ENCODE measurements at places on chromosomes 4 and X.

- no peak for DNase-seq
Measured at GRCh38 chr4:3656416-3657356, 109.5 kb upstream of the ADRA2C start.

DNA sequence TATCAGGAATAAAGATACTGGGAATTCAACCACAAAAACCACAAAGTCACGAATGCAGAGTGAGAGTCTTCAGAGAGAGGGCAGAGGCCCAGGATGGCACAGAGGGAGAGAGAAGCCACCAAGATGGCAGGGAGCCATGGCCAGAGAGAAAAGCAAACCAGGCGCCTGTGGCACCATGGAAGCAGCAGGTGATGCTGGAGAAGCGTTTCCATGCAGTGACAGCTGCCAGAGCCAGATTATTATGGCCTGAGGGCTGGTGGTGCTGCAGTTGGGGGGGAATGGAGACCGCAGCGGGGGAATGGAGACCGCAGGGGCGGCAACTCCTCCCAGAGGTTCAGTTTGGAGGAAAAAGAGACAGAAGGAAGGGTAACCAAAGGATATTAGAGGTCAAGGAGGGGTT, 5.8 kb downstream of the TAFAZZIN start:
- DNase-seq = no peak

DNA sequence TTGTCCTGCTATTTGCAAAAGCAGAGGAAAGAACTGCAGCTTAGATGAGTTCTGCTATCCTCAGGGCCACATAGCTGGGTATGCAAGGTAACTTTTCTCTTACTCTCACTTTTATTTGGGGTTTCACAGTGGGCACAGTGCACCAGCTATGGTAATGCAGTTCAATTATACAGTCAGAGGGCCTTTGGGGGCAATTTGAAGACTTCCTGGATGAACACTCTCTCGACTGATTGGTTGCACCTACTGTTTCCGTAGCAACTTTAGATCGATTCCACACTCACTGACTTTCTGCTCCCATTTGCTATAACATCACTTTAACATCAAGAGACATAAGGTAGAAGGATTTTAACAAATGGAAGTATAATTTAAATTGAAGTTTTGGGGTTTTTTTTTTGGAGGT, 128.6 kb downstream of the SLC39A8 start:
- no peak for DNase-seq

- no peak for DNase-seq
Measured at GRCh38 chr4:150859453-150859852, 155.6 kb downstream of the LRBA start.

DNA sequence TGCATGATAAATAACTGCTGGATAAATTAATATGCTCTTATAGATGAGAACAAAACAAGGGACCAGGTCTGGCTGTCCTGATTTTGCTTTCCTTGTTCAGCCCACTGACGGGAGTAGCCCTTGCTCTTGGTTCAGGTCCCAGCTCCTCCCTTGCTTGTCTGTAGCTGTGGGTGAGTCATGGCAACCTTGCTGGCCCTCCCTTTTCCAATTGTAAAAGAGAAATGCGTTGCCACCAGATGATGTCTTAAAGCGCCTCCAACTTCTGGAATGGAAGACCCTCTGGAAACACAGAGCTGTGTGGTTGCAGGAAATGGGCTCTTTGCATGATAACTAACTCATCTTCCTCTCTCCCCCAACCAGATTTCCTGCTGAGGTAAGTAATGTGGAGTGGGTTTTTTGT, 171.4 kb downstream of the AASDH start:
- peak; percentile 42 for DNase-seq

GRCh38 chrX:154333837-154334271, 38.3 kb downstream of the TKTL1 start:
- no peak for DNase-seq

GRCh38 chr4:114479595-114479994, 119.0 kb upstream of the UGT8 start:
- no peak for DNase-seq

GRCh38 chrX:44544036-44544435, 1.4 kb upstream of the FUNDC1 start:
- no peak for DNase-seq

- DNase-seq = no peak
Measured at GRCh38 chr4:175891851-175892250, 79.8 kb upstream of the GPM6A start.

GRCh38 chr4:112321776-112322684, 24.9 kb downstream of the ALPK1 start:
- DNase-seq = peak; percentile 47

- no peak for DNase-seq
Measured at GRCh38 chr4:138689187-138689586, 326.4 kb upstream of the NOCT start.

DNA sequence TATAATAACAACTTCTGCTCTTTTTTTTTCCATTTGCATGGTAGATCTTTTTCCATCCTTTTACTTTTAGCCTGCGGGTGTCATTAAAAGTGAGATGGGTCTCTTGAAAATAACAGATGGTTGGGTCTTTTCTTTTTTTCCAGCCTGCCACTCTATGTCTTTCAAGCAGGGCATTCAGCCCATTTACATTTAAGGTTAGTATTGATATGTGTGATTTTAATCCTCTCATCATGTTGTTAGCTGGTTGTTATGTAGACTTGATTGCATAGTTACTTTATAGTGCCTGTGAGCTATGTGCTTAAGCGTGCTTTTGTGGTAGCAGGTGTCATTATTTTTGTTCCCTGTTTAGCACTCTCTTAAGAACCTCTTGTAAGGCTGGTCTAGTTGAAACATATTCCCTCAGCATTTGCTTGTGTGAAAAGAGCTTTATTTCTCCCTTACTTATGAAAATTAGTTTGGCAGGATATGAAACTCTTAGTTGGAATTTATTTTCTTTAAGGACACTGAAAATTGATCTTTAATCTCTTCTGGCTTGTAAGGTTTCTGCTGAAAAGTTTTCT, 326.1 kb downstream of the SH3BGRL start:
- DNase-seq = no peak

DNA sequence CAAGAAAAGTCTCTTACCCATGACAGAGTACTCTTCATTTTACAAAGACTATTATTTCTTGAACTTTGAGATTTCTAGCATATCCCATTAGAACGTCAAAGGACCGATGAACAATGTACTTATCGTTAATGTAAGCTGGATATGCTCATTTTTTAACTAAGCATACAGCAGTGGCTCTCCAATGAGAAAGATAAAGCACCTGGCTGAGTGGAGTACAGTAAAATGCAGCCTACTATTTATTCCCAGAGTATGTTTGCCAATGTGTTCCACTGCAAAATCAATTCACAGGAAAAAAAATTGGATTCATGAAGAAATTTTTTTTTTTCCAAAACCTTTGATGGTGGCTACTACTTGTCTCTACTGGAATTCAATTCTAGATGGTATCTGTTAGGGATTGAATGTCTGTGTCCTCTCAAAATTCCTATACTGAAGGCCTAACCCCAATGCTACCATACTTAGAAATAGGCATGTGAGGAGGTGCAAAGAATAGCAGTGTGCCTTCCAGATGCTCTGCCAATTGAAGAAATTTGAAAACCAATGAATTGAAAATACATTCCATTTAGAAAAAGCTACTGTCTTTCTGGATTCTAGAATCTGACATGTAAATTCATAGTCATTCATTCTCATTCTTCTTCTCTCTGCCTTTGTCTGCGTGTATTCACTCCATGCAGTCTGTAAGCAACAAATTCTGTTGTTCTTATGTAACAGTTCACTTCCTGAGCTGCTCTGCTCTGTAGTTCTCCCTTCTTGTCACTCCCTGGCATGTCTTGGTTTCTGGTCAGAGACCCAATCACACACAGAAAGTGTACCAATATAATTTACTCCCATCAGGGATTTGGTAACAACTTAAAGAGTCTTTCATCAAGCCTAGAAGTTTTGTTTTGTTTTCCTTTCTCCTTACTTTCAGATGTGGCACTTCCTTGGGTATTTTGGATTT, 61.4 kb downstream of the PAPSS1 start:
- no peak for DNase-seq

GRCh38 chr4:74414149-74414809, 30.7 kb upstream of the AREG start:
- no peak for DNase-seq

DNA sequence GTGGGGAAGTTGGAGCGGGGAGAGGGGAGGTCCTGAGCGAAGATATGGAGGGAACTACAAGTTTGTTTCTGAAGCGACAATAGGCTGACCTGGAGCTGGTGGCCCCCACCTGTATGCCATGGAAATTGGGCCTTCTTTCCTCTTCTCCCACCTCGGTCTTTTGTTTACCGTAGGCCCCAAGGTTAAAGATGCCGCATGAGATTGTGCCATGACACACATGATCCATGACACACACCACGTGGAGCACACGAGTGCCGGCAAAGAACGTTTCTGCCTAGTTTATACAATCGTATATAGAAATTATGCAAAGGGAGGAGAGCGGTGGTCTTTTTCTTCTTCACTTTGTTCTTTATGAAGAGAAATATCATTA, 408 bp downstream of the TMEM33 start:
- no peak for DNase-seq

- DNase-seq = no peak
Measured at GRCh38 chr4:4480685-4481398, 61.0 kb downstream of the STX18 start.

GRCh38 chr4:102761906-102762305, 1.1 kb upstream of the MANBA start:
- DNase-seq = no peak

DNA sequence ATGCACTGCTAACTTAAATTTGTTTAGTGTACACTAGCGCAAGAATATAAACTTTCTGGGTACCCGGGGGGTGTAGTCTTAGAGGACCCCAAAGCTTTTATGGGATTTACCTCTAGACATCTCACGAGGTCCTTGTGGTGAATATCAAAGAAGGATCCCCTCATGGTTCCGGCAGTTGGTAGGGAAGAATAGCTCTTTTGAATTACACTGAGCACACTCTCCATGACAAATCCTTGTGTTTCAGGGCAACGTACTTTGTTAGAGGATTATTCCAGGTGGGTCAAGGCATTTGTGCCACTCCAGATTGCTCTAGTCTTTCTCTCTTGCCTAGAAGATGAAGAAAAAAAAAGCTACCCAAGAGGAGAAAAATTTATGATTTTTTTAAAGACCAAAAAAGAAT, 387.6 kb downstream of the PDHA2 start:
- no peak for DNase-seq

DNA sequence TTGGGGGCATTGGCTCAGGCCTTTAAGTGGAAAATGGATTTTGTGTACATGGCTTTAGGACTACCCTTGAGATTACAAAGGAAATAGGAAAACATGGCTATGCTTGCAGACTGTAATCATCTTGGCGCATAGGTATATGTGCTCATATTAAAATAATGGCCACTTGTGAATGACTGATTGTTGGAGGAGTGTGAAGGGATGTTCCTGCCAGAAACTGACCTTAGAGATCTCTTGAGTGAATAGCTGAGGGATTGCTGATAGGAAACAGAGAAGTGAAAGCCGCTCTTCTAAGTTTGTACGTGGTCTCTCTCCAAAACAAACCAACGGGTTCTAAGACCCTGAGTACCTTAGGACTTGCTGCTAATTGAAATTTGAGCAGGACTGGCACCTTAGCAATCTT, 186.0 kb downstream of the MGST2 start:
- no peak for DNase-seq

GRCh38 chrX:150879855-150880807, 18.3 kb downstream of the CD99L2 start:
- no peak for DNase-seq

GRCh38 chrX:153901753-153902140, 2.7 kb upstream of the AVPR2 start:
- DNase-seq = peak; percentile 22

DNA sequence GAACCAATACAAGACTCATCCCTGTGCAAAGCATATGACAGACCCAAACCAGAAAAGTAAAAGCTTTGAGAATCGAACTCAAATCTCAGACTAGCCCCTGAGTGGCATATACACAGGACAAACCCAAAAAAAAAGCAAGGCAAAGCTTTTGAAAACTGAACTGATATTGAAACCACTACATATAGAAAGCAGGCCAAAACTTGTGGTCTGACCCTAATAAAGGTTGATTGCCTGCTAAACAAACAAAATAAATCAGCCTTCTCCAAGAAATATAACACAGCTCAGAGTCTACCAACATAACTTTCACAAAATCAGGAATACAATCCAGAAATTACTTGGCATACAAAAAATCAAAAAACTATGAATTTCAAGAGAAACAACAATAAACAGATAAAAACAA, 40.3 kb downstream of the LRBA start:
- no peak for DNase-seq

DNA sequence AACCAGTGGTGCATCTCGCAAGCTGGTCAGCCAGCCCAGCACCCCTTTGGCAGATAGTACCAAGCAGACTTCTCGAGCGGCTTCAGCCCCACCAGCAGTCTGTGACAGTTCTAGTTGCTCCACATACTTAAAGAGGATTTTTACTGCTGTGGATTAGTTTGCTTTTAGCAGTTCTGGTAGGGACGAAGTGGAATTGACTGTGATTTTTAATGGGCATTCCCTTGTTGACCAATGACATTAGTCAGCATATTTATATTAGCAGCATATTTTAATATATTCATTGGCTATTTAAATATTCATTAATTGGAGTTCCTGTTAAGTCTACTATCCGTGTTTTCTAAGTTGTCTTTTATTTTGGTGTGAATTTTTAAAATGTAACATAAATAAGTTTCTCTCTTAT, 500.9 kb upstream of the FAT1 start:
- DNase-seq = no peak

DNA sequence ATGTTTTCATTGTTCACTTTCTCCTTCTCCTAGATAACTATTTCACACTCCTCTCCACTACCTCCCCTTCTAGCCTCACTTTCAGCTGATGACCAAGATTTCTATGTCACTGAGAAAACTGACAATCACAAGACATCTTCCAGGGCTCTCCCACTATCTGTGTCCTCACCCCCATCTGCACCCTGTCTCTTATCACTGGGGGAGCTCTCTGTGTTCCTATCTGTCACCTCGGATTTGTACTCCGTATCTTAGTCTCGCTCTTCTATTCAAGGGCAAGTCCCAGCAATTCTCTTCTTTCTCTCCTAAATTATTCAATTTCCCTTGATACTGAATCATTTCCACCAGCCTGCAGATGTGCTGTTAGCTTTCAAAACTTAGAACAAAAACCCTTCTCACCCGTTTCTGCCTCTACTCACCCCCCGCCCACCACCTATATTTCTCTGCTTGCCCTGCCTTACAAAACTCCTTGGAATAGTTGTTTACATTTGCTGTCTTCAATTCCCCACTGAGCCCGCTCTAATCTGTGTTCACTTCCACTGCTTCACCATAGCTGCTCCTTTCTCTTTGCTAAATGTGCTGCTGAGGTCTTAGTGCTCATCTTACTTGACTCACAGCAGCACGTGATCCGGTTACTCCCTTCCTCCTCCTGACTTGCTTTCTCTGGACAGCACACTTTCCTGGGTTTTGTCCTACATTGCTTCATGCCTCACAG, 293.2 kb downstream of the UNC5C start:
- no peak for DNase-seq

GRCh38 chr4:79757600-79757999, 315.4 kb downstream of the ANTXR2 start:
- no peak for DNase-seq

All from H9 (cell line).